CD4-positive, alpha-beta T cell (primary cell): ENCODE measurements at places on chromosomes 7 and 10. TPM values are rescaled to one million over a fixed set of nuclear protein-coding genes. Genes with fewer than 3 reads are reported as not detected.

GRCh38 chr10:63692220-63692896 lies 171.2 kb downstream of the REEP3 start:
- DNase-seq = no peak

- no peak for DNase-seq
Measured at GRCh38 chr10:29255104-29255503, 33.8 kb upstream of the LYZL1 start.

DNA sequence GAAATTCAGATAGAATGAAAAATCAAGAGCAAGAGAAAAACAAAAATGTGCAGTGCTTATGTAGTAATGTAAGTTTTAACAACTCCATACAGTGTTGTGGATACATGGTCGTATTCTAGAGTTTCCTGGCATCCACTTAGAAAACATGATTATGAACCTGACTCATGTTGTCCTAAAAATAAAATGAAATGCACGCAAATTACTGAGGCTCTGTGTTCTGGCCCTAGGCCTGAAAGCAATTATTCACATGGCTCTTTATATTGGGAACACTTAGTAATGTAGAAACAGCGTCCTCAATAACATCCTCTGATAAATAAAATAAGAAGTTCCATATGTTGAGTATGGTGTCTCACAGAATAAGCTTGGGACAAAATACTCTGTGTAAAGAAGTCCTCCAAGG lies 200.2 kb upstream of the SEMA3E start:
- DNase-seq = no peak

Gene DKK1
- total RNA-seq = not detected

DNA sequence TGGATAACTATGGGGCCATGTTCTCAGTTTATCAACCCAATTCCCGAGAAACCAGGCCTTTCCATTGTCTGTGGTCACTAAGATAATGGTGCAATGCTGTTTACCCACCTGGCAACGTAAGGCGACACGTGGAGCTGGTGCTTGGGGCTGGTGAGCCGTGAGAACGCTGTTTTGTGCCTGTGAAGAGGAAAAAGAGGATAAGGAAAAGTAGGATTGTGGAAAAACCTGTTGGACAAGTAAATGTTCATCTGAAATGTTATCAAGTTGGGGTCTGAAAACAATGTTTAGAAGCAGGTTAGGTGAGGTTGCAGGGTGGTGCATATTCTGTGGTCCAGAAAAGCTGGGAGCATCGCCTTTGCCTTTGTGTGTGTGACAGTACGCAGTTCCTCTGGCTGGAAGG lies 88.5 kb downstream of the PPP1R17 start:
- no peak for DNase-seq
